Activated CD4-positive, alpha-beta T cell treated with anti-CD3 and anti-CD28 coated beads, Interleukin-2, amount 50 U/mL, for 16 hours (primary cell): ENCODE measurements at places on chromosomes 5 and 9.
A peak's percentile ranks its signal among the peaks of the same experiment; 100 is the strongest.

GRCh38 chr9:78807286-78807685 lies 510.4 kb downstream of the PSAT1 start:
- no peak for DNase-seq

GRCh38 chr9:83582029-83582428 lies 40.9 kb upstream of the IDNK start:
- DNase-seq, result no peak

GRCh38 chr9:6488395-6488794 lies 75.4 kb downstream of the UHRF2 start:
- no peak for DNase-seq

DNA sequence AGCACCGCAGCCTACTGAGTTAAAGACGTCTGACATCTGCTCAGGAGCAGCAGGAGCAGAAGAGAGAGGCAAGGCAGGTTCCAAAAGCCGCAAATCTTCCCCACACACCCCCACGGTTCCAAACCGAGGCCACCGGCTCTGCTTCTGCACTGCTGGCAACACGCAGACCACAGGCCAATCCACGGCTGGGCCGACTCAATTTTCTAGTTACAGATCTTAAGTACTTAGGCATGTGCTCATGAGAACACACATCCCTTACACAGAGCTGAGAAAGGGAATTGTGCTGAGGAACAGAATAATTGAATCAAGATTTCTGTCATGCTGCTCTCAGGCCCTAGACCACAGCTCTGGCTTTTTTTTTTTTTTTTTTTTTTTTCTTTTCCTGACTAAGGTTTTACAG lies 32.6 kb downstream of the PAX5 start:
- no peak for DNase-seq

GRCh38 chr5:171418982-171419687 lies at the start of gene FGF18:
TSS of gene FGF18 (plus strand) at chr5:171419647. CDS start at chr5:171420200, 553 bp downstream.
- peak; percentile 40 for DNase-seq
